ENCODE measurements at places on chromosomes 11 and 22. TPM values are rescaled to one million over a fixed set of nuclear protein-coding genes. Genes with fewer than 3 reads are reported as not detected.

DNA sequence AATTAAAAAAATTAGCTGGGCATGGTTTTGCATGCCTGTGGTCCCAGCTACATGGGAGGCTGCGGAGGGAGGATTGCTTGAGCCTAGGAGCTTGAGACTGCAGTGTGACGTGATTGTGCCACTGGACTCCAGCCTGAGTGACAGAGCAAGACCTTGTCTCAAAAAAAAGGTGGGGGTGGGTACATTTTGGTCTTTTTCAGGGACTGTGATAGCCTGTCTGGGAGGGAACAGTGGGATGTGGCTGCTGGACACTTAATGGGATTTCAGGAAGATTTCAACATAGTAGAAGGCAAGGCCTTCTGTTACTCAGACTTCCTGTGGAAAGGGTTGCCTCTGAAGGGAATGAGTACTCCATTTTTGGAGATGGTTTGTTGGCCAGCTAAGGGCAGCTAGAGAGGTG is 40.6 kb downstream of the RELT start:
- H3K4me1 ChIP-seq, result no peaks in the 10 kb centered on the region
- H3K27me3 ChIP-seq, result no peaks in the 10 kb centered on the region
- peaks cover 21% of the 10 kb centered on the region for H3K36me3 ChIP-seq
- no peak overlapping the region for H3K27ac ChIP-seq

DNA sequence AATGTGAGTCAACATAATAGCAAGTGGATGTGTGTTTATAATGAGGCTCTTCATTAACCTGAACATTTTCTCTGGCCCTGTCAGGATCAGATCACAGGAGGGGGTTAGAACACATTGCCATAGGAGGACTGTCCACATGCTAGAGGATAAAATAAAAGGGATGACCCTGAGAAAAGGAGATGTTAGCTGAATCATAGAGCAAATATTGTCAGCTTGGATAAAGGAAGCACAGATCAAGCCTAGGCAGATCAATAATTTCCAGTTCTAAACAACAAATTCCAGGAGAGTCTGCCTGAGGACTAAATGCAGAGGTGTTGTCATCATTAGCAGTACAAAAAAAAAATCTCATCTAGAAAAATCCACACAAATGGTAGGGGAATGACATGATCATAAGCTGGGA is 337.9 kb downstream of the LRRC4C start:
- no peaks in the 10 kb centered on the region for H3K27me3 ChIP-seq
- H3K4me3 ChIP-seq, result no peak overlapping the region
- no peaks in the 10 kb centered on the region for H3K36me3 ChIP-seq

DNA sequence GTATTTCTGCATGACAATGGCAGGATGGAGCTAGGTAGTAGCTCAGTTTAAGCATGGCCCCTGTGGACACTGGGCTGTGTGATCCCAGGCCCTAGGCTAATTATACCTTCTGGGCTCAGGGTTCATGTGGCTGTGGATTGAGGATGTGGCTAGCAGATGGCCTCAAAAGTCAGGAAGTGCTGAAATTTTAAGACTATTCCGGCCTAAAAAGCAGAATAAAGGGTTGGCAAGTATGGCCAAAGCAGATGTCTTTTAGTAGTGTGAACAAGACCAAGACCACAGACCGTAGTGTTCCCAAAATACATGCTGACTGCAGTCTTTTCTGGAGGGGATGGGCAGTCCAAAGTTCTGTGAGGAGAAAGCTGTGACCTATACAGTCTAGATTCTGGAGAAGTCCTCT is 115.7 kb upstream of the RAG2 start:
- H3K27me3 ChIP-seq, result peaks cover 5% of the 10 kb centered on the region
- no peak overlapping the region for H3K27ac ChIP-seq
- H3K4me1 ChIP-seq, result no peaks in the 10 kb centered on the region
- H3K4me3 ChIP-seq, result no peak overlapping the region
- H3K36me3 ChIP-seq, result no peaks in the 10 kb centered on the region

GRCh38 chr11:6608726-6609501 is 3.1 kb downstream of the TAF10 start:
- H3K36me3 ChIP-seq, result peaks cover 46% of the 10 kb centered on the region
- H3K4me1 ChIP-seq, result no peaks in the 10 kb centered on the region
- H3K27ac ChIP-seq, result no peak overlapping the region

GRCh38 chr11:2443881-2444820 is at the start of gene TRPM5:
Gene TRPM5, minus strand, starts transcription at chr11:2444514. Its CDS starts 21,478 bp downstream, at chr11:2423036.
- no peaks in the 10 kb centered on the region for H3K36me3 ChIP-seq
- peak; percentile 88 for DNase-seq
- H3K27me3 ChIP-seq, result peaks cover 24% of the 10 kb centered on the region
- H3K27ac ChIP-seq, result no peak within 1 kb of the TSS

GRCh38 chr11:122556605-122557004 is 98.9 kb upstream of the UBASH3B start:
- no peaks in the 10 kb centered on the region for H3K27me3 ChIP-seq
- H3K4me3 ChIP-seq, result peak overlapping the region; percentile 48
- no peak overlapping the region for H3K27ac ChIP-seq
- no peaks in the 10 kb centered on the region for H3K4me1 ChIP-seq

- H3K4me1 ChIP-seq, result peaks cover 11% of the 10 kb centered on the region
- DNase-seq, result no peak
- H3K27me3 ChIP-seq, result no peaks in the 10 kb centered on the region
- peaks cover 9% of the 10 kb centered on the region for H3K36me3 ChIP-seq
- peak overlapping the region; percentile 65 for H3K27ac ChIP-seq
Measured at GRCh38 chr11:27464289-27464696, 8.3 kb downstream of the LGR4 start.

DNA sequence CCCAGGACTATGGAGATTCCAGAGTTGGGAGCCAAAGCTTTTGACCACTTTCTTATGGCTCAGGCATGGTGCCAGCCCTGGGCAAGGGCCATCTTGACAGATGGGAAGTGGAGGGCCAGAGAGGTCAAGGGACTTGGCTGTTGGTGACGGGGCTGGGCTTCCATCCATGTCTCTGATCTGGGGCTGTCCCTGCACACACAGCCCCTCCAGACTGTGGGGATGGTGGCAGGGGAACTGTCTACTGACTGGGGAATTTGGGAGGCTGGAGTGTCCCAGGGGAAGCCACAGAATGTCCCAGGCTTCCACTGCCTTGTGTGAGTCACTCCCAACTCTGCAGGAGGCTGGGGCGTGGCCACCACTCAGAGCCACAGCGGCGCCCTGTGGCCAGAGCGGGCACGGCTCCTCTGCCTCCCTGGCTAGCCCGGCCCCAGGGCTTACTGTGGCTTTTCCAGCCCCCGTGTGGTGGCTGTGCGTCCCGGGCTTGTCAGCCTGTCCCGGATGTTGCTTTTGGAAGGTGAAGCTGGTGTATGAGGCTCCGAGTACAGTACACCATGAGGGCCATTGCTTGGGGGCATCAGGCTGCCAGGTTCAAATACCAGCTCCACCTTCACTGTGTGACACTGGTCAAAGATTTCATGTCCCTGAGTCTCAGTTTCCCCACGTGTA is 19.6 kb downstream of the C22orf23 start:
- no peaks in the 10 kb centered on the region for H3K27me3 ChIP-seq
- no peaks in the 10 kb centered on the region for H3K4me1 ChIP-seq
- no peak overlapping the region for H3K27ac ChIP-seq
- peak; percentile 95 for DNase-seq

DNA sequence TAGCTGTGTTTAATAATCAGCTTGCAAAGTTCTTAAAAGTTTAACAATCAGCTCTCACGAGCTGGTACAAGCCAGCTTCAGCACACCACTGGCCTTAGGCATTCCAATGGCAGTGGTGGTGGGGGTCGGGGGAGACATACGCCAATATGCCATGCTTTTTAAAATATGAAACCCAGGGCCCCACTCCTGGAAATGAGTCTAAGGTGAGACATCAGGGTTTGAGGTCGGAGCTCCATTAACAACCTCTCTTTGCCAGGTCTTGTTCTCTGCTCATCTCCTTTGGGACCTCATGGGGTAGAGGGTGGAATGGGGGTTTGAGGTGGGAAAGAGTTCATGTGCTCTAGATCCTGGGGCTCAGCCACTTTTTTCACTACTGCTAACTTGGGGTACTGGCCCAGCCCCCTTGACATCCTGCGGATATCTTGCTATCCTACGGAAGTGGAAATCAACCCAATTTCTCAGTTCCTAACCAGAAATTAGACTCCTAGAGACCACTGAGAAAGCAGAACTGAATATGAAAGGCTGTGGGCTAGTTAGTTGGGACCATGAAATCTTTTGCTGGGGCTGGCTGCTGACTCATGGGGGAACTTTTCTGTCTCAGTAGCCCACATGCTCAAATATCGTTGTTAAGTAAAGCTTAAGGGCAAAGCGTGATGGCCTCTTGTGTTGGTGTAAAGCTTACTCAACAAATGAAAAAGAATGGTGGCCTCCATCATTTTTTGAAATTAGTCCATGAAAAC is 90.1 kb downstream of the PDHX start:
- no peak for DNase-seq
- H3K27ac ChIP-seq, result no peak overlapping the region
- no peak overlapping the region for H3K4me3 ChIP-seq
- peaks cover 3% of the 10 kb centered on the region for H3K4me1 ChIP-seq

The MAJIN gene
- not detected for total RNA-seq

The NXPE4 gene
- not detected for total RNA-seq

The GLYATL2 gene
- total RNA-seq, result not detected

The SMTNL1 gene
- total RNA-seq, result not detected

The PRR5 gene
- total RNA-seq, result 11.8 TPM
